ENCODE measurements at places on chromosomes 11 and 22.

DNA sequence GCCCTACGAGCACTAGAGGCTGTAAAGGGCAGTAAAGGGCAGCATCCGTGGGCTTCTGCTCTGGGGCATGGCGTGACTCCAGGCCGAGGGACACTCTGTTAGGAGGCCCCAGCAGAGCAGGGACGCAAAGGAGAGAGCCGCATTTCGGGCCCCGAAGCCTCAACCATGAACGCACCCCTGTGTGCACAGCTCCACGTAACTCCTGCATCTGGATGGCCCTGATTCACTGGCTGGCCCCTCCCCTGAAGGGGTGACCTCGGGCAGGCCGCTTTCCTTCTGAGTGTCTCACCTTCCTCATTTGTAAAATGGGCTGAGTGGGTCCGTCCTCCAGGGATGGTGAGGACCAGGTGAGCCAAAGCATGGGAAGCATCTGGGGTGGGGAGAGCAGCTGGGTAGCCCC, 13.6 kb downstream of the SHISAL1 start:
- DNase-seq, result no peak

DNA sequence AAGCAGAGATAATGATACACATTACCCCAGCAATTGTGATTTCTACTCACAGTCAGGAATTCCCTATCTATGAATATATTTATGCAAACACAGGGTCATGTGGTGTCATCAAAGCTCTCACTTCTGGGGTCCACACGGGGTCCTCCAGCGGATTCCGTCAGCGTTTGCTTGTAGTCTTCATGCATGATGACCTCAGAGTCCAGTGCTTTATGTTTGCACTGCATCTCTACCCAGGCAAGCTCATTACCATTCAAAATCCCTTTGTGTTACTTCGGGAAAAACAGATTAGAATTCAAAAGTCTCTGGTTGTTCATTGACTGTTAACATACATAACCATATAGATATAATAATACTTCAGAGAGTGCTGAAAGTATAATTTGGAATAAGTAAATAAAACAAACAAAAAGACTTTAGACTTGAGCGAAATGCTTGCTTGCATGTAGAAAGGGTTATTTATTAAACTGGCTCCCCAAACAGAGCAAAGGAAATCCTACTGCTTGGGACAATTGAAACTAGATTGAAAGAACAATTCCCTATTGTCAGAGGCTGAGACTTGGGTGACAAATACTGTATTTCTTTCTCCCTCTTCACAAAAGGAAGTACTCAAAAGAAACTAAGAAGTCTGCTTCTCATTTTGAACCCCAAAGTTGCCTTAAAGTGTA, 423.1 kb downstream of the ETS1 start:
- DNase-seq, result no peak

DNA sequence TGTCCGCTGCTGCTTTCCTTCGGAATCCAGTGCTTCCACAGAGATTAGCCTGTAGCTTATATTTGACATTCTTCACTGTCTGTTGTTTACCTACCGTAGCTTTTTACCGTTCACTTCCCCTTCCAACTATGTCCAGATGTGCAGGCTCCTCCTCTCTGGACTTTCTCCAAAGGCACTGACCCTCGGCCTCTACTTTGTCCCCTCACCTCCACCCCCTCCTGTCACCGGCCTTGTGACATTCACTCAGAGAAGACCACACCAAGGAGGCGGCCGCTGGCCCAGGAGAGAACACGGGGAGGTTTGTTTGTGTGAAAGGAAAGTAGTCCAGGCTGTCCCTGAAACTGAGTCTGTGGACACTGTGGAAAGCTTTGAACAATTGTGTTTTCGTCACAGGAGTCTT, 15.4 kb upstream of the ST14 start:
- DNase-seq, result no peak

DNA sequence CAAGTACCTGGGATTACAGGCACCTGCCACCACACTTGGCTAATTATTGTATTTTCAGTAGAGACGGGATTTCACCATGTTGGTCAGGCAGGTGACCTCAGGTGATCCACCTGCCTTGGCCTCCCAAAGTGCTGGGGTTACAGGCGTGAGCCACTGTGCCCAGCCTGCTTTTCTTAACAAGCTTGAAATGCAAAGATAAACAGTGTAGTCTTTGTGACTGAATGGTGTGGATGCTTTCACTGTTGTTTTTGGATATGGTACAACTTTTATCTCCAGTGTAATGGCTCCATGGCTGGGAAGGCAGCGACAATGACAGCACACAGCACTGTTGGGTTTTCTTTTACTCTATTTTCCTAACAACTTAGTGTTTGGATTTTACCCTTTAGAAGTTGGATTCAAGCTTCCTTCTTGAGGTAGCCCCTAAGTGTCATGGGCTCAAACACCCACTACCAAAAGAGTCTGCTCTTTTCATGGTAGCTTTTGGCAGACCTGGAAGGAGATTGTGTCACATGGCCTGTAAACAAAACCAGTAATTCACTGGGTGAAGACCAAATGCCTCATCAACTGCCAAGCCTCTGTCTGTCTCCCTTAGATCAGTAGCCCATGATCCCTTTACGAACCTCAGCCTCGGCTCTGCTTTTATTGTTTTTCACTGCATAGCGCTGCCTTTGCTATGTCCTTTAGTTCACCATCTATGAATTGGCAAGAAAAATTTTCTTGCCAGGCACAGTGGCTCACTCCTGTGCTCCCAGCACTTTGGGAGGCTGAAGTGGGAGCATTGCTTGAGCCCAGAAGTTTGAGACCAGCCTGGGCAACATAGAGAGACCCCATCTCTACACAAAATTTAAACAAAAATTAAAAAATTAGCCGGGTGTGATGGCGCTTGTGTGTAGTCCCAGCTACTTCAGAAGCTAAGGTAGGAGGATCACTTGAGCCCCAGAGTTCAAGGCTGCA, 6.4 kb downstream of the VPS51 start:
- DNase-seq, result no peak

GRCh38 chr11:65121447-65121864, 478 bp downstream of the FAU start:
- DNase-seq, result no peak

- DNase-seq, result no peak
These were observed 73.5 kb downstream of the COMMD9 start for GRCh38 chr11:36215693-36216060.

DNA sequence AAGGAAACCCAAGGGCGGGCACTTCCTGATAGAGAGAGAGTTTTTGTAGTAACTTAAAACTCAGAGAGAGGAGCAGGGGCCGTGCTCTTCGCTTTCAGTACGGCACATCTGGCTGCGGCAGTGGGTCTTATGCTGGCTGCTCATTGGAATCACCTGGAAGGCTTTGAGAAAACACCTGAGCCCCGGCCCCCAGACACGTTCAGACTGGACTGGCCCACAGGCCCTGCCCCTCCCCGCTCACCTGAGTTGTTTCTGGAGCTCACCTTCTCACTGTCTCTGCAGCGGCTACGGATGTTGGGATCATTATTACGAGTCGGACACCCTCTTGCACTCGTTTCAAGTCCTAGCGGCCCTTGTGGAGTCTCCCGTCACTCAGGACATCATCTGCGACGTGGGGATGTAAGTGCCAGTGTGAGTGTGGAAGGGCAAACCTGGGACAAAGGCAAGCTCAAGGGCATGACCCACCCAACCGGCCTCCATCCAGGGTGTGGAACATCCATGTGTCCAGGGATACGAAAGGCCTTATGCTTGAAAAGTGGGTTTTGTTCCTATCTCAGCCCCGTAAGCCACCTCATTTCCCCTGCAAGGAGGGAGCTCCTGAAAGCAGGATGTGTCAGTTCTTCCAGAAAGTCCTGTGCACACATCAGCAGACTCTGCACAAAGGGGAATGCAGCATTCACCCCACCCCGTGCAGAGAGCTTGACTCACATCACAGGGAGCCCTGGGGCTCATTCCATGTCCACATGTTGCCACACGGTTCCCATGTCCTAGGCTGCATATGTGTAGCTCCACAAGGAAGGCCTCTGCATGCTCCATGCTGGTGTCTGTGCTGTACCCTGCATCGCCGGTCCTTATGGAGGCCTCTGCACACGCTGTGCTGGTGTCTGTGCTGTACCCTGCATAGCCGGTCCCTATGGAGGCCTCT, 5.4 kb downstream of the NADSYN1 start:
- no peak for DNase-seq

GRCh38 chr22:50030297-50031188, 18.0 kb upstream of the IL17REL start:
- DNase-seq, result peak; percentile 56

DNA sequence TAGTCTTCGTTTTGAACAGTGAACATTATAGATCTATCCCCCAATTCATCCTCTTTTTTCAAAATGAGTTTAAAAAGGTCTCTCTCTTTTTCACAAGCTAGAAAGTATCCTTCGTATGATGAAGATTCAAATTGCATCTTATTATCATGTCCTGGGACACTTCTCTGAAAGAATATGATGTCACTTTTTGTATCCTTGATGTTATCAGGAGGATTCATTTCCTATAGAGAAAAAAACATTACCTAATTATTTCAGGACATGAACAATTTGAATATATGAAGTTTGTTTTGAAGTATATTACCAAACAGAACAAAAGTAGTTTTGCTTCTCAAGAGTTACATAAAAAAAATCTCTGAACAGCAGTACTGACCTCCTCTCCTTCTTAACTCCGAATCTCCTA, 20.3 kb downstream of the IL18 start:
- DNase-seq, result no peak

DNA sequence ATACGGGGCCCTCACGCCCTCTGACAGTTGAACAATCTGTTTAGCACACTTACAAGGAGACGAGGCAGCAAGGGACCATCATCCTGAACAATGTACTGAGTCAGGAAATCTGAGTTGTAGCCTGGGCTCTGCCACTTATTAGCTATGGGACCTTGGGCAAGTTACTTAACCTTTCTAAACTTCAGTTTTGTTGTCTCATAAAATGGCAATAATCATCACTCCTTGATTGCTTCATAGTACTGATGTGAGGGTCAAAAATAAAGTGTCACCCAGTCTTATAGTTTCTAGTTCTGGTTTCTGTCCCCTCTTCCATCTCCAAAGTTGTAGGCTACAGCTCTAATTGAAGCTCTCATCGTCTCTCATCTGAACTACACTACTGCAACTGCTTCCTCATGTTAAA, 46.7 kb downstream of the RELT start:
- DNase-seq, result no peak

GRCh38 chr11:129117595-129118350, 74.4 kb downstream of the ARHGAP32 start:
- peak; percentile 1 for DNase-seq

- DNase-seq, result no peak
These were observed 84.1 kb downstream of the C11orf91 start for GRCh38 chr11:33616552-33616951.

GRCh38 chr22:39219071-39220039, 25.4 kb downstream of the PDGFB start:
- DNase-seq, result no peak

- no peak for DNase-seq
These were observed 67.9 kb upstream of the SLC35C1 start for GRCh38 chr11:45737056-45737455.

DNA sequence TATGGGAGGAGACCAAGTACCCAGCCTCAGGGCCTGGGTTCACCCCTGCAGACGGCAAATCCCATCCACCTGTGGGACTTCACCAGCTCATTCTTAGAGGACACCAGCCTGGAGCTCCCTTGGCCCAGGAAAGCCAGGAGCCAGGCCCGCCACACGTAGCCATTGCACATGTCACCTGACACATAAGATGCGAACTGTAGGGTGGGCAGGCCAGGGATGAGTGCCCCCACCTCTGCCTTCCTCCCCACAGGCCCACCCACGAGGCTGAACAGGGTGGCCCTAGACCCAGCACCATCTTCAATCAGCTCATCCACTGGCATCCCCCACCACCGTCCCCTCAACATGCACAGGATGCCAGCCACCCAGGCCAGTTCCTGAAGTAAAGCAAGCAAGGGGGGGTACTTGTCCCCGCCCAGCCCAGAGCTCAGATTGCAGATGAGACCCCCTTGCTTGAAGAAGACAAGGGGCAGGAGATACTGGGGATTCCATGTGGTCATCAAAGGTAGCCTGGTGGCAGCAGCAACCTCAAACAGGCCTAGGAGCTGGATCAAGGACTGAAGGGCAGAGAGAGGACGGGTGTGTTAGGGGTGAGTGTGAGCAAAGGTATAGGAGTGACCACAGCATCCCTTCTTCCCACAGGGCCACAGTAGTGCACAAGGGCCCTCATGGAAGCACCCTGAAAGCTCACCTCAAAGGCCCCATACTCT, 45.6 kb downstream of the IGLL5 start:
- DNase-seq, result no peak

DNA sequence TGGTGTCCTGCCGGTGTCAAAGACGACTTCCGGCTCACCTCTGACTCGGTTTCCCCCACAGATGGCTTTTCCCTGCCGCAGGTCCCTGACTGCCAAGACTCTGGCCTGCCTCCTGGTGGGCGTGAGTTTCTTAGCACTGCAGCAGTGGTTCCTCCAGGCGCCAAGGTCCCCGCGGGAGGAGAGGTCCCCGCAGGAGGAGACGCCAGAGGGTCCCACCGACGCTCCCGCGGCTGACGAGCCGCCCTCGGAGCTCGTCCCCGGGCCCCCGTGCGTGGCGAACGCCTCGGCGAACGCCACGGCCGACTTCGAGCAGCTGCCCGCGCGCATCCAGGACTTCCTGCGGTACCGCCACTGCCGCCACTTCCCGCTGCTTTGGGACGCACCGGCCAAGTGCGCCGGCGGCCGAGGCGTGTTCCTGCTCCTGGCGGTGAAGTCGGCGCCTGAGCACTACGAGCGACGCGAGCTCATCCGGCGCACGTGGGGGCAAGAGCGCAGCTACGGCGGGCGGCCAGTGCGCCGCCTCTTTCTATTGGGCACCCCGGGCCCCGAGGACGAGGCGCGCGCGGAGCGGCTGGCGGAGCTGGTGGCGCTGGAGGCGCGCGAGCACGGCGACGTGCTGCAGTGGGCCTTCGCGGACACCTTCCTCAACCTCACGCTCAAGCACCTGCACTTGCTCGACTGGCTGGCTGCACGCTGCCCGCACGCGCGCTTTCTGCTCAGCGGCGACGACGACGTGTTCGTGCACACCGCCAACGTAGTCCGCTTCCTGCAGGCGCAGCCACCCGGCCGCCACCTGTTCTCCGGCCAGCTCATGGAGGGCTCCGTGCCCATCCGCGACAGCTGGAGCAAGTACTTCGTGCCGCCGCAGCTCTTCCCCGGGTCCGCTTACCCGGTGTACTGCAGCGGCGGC, 5.5 kb downstream of the B3GNT6 start:
- no peak for DNase-seq

DNA sequence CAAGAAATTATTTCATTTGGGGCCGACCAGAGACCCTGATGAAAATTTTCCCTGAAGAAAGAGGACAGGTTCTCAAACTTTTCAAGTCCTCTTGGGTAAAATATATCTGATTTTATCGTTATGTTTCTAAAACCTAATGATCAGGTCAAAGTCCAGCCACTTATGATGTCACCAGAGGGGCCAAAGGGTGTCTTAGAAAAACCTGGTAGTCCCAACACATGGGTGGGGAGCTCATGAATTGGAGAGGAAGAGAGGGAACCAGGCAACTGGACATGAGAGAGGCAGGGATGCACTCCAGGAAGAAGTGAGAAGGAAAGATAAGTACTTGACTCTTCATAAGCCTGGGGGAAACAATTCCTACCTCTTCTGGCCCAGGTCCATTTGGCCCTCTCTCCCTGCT, 9.2 kb downstream of the SLC5A1 start:
- DNase-seq, result no peak
